ENCODE measurements at places on chromosomes 11 and 22.

GRCh38 chr22:40665312-40665711, 14.0 kb upstream of the MCHR1 start:
- ATAC-seq = no peak

DNA sequence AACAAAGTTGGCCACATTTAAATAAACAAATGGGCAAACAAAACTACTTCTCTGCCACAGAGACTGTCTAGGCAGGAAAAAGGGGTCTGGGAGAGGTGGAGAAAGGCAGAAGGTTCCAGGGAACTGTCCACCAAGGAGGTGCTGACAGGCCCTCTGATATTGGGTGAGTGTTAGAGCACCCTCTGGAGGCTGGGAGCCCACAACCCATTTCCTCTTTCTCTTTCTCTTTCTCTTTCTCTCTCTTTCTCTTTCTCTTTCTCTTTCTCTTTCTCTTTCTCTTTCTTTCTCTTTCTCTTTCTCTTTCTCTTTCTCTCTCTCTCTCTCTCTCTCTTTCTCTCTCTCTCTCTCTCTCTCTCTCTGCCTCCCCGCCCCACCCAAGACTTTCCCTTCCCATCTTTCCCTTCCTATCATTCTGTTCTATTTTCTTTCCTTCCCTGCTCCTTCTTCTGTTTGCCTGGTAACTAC, 912.8 kb downstream of the DLG2 start:
- ATAC-seq = no peak

GRCh38 chr11:3707176-3707575, 36.0 kb upstream of the CHRNA10 start:
- no peak for ATAC-seq

GRCh38 chr22:25485626-25486545, 78.6 kb upstream of the GRK3 start:
- peak; percentile 48 for ATAC-seq

DNA sequence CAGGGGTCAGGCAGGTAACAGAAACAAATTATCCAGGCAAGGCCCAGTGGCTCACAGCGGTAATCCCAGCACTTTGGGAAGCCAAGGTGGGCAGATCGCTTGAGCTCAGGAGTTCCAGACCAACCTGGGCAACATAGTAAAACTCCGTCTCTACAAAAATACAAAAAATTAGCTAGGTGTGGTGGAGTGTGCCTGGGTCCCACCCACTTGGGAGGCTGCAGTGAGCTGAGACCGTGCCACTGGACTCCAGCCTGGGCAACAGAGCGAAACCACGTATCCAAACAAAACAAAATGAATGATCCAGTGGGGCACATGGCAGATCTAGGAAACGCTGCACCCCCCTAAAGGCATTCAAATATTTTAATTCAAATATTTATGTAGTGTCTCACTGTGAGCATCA, 9.9 kb downstream of the NUMA1 start:
- ATAC-seq = no peak

DNA sequence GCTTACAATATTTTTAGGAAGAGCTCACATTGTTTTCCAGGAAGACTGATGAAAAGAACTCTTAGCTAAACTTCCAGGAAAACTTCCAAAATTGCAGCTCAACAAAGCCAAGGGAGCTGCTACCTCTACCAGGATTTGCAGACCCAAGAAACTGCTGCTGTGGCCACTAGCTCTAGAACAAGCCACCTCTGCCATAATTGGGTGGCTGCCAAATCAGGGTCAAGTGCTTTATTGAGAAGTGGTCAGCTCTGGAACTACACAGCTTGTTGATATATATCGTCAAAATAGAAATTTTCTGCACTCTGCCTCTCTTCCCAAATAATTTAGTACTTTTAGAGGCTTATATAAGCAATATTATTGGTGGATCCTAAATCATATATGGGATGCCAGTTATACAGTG, 371.8 kb upstream of the CHORDC1 start:
- no peak for ATAC-seq

GRCh38 chr11:69546735-69547370, 65.4 kb downstream of the LINC01488 start:
- ATAC-seq = peak; percentile 74

DNA sequence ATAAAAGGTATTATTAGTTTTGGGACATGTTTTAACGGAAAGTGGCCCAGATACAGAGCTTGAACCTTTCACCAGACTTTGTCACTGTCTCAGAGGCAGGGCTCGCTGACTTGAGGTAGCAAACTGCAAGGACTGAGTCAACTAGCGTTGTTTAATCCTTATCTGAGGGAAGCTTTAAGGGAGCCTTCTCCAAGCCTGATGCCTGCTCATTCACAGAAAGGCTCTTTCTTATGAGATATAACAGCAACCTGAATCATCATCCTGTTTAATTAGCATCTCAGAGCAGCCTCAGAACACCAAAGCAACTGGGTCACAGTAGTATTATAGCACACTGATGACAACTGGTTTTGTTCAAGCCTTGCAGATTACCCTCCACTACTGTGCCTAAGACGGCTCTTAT, 54.2 kb upstream of the CYP2D6 start:
- peak; percentile 70 for ATAC-seq

- ATAC-seq = no peak
Observed at GRCh38 chr11:13602844-13603243, 65.6 kb upstream of the FAR1 start.

GRCh38 chr11:79940165-79940564, 499.3 kb upstream of the TENM4 start:
- no peak for ATAC-seq

DNA sequence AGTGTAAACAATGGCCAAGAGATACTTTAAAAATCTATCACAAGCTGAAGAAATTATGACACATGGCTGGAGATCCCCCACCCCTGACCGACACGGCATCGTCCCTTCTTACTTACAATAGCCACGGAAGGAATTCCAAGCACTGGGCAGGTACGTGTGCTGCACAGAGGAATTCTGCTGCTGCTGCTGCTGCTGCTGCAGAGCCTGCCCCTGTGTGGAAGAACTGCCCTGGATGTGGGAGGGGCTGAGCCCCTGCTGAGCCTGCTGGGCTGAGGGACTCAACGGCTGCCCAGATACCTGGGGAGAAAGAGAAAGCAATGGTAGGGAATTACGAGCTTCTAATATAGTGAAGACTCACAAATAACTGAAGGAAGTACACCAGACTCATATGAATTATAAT, 15.0 kb upstream of the NFRKB start:
- no peak for ATAC-seq

DNA sequence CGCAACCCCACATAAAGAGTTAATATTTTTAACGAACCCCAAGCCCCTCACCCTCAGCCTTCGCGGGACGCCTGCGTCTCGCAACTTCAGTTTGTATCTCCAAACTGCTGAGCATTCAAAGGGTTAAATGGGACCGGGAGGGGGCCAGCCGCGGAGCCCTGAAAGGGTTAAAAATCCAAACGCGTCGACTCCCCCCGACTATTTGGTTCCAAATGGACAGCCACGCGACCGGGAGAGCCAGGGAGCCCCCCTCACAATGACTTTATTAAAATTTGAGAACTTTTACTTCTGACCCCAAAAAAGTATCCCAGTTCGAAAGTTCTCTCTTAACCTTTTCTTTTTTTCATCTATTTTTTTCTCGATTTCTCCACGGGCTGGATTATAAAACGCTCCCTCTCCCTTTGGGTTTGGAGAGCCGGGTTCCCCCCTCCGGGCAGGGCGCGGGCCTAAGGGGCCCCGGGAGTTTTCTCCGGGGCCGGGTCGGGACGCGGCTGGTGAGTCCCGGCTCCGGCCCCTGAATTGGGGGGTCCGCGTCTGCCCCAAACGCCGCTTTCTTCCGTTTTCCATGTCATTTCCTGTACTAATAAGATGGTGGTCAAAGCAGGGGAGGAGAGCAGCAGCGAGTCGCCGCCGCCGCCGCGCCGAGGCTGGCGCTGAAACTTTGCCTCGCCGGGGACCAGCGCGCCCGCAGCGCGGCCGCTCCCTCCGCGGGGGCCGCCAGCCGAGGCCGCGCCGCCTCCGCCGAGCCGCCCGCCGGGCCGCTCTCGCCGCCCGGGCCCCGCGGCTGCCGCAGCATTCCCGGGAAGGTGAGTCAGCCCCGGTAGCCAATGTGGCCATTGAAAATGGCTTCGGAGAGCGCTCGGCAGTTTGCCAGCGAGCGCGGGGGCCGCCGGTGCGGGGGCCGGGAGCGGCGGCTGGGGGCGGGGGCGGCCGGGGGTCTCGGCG, at the start of gene PRDM11:
Gene PRDM11 (plus strand): TSS at position 568 of the 945 bp plus-strand sequence. CDS start 35,128 bp downstream, outside the sequence.
- peak; percentile 29 for ATAC-seq

GRCh38 chr22:37032535-37033460, 13.3 kb downstream of the MPST start:
- no peak for ATAC-seq

DNA sequence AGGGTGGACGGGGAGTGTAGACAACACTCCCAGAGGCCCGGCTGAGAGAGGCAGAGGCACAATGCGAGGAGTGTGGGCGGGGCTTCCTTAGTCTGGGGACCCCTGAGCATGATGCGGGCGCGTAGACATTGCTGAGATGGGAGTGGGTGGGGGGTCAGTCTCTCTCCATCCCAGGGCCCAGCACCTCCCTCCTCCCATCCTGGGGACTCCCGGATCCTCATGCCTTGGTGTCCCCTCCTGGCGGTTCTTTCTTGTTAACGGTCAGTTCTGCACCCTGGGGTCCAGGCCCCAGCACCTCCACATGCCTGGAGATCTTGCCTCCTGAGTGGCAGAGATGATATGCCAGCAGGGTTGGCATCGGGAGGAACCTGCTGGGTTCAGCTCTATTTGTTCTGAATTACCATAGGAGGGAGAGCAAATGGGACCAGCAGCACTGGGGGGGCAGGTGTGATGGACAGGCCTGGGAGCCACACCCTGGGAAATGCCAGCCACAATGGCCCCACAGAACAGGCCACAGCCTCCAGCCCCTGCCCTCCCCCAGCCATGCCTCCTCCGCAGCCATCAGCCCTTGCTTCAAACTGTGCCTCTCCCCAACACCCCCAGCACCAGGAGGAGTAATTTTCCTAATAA, 55.7 kb downstream of the RTL6 start:
- no peak for ATAC-seq

DNA sequence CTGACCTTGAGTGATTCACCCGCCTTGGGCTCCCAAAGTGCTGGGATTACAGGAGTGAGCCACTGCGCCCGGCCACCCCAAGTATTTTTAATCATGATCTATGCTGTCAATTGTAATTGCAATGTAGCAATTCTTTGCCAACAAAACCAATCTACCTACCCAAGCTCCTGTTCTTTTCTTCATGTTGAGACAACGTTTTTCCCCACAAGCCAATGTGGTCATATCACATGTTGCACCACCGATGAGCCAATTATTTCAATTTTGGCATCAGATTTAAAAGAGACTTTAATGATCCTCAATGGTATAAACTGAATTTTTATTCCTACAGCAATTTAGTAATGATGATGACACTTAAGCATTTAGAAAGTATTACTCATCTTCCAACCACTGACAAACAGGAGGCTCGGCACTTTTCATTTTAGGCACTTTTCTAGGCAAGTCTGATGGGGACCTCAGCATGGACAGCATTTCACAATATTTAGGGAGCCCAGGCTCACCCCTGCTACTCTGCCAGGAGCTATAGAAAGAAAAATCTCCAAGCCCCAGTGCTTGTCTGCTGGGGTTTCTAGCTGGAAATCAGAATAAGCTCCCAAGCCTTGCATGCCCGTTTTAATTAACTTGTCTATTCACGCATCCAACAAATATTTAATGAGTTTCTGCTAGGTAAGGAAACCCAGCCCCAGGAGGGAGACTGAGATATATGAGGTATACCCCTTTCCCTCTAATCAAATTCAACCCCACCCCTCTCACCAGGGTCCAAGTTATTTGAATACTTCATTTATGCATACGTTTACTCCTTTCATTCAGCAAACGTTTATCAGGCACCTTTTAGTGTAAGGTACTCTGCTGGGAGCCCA, 291.4 kb downstream of the ST3GAL4 start:
- ATAC-seq = no peak

DNA sequence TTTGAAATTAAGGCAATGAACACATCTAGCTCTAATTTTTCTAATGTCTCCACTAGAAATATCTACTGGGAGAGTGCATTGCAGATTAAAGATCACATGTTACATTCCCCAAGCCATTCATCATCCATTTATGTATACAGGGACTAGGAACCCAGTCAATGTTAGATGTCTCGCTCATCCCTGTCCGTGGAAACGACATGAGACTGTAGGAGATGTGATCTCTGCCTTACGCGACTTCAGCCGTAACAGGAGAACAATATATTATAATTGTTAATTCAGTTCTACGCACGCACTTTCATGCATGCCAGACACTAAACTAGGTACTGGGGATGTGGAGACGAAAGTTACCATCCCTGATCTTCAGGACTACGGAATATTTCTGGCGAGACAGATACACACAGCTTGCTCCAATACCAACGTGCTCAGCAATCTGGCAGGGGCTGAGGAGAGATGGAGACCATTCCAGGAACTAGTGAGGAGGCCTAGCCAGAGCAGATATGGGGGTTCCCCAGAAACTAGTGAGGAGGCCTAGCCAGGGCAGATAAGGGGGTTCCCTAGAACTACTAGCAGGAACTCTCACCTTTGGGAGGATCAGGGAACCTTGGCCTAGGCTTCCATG, 706 bp downstream of the DCPS start:
- ATAC-seq = no peak

DNA sequence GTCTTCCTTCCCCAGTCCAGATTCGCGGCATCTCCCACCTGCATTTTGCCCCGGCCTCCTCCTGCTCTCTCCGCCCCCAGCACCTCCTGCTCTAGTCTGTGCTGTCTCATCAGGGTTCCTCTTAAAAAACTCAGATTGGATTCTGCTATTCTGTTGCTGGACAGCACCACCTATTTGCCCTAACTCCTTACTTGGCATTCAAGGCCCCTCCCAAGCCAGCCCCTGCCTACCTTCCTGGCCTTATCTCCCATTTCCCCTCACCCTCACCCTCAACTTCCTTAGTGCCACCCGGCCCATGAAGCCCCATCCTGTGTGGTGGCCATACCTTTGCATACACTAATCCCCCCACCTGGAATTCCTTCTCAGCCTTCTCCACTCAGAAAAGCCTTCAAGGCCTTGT, 59.9 kb upstream of the PRDM11 start:
- no peak for ATAC-seq

DNA sequence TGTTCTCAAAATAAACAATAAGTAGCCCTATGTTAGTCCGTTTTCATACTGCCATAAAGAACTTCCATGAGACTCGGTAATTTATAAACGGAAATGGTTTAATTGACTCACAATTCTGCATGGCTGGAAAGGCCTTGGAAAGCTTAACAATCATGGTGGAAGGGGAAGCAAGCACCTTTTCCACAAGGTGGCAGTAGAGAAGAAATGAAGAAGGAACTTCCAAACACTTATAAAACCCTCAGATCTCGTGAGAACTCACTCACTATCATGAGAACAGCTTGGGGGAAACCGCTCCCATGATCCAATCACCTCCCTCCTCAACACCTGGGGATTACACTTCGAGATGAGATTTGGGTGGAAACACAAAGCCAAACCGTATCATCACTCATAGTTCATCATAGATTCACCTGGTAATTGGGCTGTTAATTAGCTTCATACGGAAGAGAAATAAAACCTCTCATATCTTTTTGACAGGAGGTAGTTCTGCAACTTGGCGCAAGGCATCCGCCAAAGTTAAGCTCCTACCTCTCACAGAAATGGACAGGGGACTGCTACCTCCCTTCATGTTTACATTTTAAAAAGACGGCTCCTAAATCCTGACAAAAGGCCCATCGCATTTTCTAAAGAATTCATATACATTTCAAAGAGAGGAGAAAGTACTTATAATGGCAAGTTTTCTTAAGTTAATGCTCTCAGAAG, 49.0 kb downstream of the MUC15 start:
- ATAC-seq = no peak

All from activated CD4-positive, CD25-positive, alpha-beta regulatory T cell treated with anti-CD3 and anti-CD28 coated beads, Interleukin-2, amount 50 U/mL, for 24 hours (primary cell).